Activated CD4-positive, alpha-beta T cell treated with anti-CD3 and anti-CD28 coated beads, Interleukin-2, Interleukin-6, amounts not matched to agents 100 ng/mL and 50 ng/mL, durations not matched to agents 16 hours and 8 hours (primary cell): ENCODE measurements at places on chromosomes 2 and 18.

DNA sequence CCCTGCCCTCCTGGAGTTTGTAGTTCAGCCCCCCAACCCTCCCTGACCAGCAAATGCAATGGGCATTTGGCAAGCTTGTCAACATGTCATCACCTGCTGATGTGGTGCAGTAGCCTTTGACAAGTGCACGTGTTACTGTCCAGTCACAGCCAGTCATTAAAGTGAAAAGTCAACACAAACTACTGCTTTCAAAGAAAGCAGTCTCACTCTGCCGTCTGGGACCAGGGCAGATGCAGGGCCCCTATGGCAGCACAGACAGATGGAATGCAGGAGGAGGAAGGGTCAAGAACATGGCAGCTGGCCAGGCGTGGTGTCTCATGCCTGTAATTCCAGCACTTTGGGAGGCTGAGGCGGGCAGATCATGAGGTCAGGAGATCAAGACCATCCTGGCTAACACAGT, 222.4 kb upstream of the OSR1 start:
- DNase-seq: no peak

DNA sequence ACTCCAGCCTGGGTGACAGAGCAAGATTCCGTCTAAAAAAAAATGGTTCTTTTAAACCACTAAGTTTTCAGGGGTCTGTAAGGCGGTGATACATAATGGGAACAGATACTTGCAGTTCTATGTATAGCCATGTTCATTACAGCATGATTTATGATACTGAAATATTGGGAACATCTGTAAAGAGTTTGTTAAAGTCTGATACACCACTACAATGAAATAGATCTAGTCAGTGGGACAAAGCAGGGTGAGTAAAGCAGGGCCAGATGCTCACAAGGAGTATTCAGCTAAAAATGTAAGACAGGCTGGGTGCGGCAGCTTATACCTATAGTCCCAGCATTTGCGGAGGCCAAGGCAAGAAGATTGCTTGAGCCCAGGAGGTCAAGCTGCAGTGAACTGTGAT, 6.2 kb upstream of the ING5 start:
- DNase-seq: no peak

- DNase-seq: no peak
Measured at GRCh38 chr18:58213440-58213839, 169.4 kb downstream of the NEDD4L start.

- DNase-seq: no peak
Measured at GRCh38 chr2:159710601-159711180, 1.6 kb upstream of the MARCHF7 start.
